AML-193 (cell line): ENCODE measurements at places on chromosomes 12 and 14.

DNA sequence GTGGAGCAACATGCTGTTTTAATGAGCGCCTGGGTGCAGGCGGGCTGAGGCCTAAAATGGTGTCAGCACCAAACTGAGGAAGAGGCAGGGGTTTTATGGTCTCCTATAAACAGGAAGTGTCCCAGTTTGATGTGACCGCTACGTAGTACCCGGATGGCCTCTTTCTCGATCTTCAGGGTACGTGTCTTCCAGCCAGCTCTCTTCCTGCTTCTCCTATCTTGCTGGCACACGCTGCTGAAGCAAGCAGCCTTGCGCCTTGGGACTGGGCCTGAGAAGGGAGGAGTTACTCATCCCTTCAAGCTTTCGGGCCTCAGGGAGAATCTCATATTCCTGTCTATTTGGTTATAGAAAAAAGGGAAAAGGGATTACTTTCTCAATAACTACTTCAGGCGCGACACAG lies 28.2 kb upstream of the RNASE1 start:
- no peak for DNase-seq

DNA sequence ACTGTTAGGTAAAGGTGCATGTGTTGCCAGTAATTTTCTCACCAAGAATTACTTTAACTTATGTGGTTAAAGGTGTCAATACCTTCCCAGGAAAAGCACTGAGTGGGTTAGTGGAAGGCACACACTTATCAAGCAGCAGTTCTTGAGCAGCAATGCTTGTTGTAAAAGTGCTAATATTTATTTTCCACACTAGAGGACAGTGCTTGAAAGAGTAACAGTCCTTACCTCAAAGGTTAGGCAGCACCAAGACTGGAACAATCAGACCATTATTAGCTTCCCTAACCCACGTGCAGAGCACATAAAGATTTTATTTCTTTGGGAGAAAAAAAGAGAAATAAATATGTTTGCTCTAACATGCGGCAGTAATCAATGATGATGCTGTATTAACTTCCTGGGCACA lies 48.8 kb upstream of the KRR1 start:
- DNase-seq: no peak

DNA sequence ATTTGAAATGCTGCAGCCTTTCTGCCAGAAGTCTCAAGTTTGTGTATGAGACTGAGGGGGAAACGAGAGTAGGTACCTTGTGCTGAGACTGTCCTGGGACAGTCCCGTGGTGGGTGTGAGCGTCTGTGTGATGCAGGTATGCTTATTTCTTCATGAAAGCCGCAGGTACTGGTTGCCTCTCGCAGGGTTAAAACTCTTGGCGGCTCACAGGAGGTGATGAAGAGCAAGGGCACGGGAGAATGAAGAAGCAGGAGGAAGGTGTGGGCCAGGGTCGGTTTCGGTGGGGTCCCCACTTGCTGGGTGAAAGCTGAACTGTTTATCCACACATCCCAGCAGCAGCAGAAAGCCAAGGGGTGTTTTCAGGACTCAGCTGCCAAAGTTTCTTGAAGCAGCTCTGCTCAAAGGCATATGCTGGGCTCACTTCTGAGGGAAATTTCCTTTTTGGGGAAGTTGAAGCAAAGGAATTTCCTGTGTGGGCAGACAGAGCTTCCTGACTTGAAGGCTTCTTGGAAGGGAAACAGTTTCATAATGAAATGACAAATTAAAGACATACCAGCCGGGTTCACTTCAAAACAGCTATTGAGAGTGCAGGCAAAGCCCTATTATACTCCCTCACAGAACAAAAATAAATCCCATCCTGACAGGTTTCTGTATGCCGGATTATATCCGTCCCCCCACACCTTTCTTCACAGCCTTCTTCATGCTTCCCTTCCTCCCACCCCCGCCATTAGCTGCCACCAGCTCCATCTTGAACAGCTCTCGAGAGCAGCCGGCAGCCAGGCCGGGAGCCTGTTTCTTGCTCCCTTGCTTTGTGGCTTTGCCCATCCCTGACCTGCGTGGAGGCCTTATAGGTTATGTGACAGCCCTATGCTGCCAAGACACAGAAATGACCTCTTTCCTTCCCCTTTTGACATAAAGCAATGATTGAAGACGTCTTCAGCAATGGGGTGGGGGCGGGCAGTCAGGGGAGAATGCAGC lies 116.6 kb downstream of the ETV6 start:
- peak; percentile 88 for DNase-seq

DNA sequence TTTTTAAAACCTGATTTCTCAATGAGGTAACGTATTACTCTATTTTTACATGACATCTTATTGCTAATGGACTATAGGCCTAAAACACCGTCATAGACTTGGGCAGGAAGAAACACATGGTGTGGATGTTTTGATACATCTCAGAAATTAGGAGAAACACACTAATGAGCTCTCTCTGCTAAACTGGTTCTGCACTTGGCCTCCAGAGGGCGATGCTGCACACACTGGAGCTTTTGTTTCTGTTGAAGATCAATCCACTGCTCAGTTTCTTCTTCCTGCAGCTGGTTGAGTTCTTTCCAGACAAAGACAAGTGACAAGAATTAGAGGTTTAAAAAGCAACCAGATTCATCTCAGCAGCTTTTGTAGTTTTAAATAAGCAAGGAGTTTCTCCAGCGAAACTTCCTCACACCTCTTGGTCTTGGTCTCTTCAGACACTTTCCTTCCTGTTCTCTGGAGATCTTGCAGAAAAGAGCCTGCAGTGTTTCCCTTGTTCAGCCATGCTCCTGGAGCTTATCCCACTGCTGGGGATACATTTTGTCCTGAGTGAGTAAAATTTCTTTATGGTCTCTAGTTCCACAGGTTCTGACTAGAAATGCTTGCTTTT lies 178.5 kb upstream of the OR4E1 start:
- peak; percentile 55 for DNase-seq

DNA sequence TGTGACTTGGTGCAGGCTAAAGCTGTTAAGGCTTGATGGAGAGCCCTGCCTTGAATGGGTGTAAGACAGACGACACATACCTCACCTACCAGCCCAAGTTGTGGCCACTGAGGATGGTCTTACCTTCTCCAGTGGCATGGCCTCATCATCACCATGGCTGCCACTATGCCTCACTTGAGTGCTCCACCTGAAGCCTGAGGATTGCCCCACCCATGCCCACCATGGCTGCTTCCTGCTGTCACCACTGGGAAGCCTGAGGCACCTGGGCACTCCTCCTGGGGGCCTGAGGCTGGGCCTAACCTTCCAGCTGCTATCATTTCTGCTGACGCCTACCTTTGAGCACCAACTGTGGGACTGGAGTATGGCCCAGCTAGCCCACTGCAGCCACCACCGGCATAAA lies 1605.7 kb upstream of the FLRT2 start:
- DNase-seq: no peak

- DNase-seq: peak; percentile 16
Measured at GRCh38 chr12:20646239-20646827, 48.8 kb upstream of the SLCO1C1 start.

GRCh38 chr12:64450057-64450640 lies 1.8 kb upstream of the TBK1 start:
- DNase-seq: no peak

GRCh38 chr14:81571437-81571836 lies 37.8 kb upstream of the SEL1L start:
- DNase-seq: no peak

GRCh38 chr14:77316872-77317301 lies 3.8 kb downstream of the POMT2 start:
- DNase-seq: no peak
